ENCODE measurements at places on chromosomes 12 and 14. TPM values are rescaled to one million over a fixed set of nuclear protein-coding genes. Genes with fewer than 3 reads are reported as not detected.

Gene LHX5
- total RNA-seq: 0.47 TPM

DNA sequence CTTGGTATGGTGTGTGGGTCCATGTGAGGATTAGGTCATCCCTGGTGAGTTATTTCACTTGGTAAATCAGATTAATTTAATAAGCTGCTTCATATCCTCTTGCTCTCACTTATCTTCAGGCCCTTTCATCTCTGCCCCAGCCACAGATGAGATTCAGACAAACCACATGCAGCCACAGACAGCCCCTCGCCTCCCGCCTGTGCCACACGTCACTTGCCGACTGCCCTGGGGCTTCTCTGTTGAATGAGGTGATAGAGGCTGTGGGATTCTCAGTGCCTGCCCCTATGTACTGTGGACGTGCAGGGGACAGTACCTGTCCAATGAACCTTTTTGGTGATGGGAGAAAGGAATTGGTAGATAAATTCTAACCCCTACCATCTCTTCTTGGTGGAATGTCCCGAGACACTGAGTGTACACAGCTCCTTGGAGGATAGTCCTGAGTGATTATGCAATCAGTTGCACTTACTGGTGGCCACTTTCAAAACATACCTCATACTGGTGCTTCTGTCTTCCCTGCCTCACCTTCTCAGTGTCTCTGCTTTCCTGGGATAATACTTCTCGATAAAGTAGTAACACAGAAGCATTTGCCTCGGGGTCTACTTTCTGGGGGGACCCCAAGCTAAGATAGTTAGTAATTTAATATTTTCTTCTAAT, 248.7 kb downstream of the TTC6 start:
- DNase-seq: no peak

GRCh38 chr12:101459642-101460346, 15.3 kb upstream of the SPIC start:
- no peak for DNase-seq

Gene RPL10L
- total RNA-seq: not detected

Gene FGF23
- 0.42 TPM for total RNA-seq

Gene STAC3
- total RNA-seq: 1.3 TPM

- no peak for DNase-seq
Measured at GRCh38 chr12:79624378-79624777, 66.4 kb downstream of the PAWR start.

DNA sequence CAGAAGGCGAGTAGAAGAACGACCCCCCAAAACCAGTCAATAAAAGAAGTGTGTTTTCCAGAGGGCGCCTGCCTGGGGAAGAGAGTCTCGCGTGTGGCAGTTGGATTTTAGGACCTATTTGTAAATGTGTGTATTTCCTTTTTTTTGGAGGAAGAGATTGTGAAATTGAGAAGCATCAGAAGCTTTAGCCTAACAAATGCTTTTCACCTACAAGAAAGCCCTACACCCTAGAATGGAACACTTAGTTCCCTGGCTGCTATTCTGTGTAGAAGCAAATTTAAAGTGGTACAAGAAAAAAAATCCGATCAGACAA, 1.3 kb downstream of the RCOR1 start:
- DNase-seq: no peak

- peak; percentile 78 for DNase-seq
Measured at GRCh38 chr12:130026608-130027176, 122.9 kb upstream of the TMEM132D start.

Gene DAO
- total RNA-seq: not detected

Gene RNASE7
- not detected for total RNA-seq

DNA sequence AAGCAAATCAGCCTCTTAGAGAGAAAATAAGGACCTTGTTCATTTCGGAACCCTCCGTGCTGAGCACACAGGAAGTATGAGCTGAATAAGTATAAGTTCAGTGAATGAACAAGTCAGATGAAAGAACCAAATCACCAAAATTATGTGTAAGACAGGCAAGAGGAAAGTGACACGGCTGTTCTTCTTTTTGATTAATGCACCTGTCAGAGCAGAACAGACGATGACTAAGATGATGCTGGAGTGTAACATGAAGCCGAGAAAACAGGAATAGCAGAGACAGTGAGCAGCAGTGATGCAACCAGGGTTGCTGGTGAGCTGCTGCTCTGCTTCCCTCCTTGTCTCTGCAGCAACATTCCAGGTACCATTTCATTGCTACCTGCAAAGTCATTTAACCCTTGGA, 861.1 kb downstream of the GALC start:
- no peak for DNase-seq

DNA sequence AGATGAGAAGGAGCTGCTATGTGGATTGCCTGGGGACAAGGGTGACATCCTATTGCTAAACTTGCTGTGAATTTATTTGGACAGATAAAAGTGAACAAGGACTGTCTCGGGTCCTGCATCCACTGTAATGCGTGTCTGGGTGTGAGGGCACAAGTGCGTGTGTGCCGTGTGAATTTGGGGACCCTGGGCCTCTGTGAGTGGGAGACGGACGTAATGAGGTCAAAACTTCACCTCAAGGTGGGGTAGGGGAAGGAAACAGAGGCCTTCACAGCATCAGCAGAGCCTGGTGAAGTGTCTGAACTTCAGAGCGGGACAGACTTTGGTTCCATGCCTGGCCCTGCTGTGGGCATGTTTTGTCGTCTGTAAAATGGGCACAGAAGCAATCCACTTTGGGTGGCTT, 14.8 kb downstream of the ASB2 start:
- no peak for DNase-seq

- DNase-seq: no peak
Measured at GRCh38 chr14:44620121-44621019, 113.3 kb upstream of the FSCB start.

- DNase-seq: no peak
Measured at GRCh38 chr12:131057722-131058515, 104.2 kb downstream of the ADGRD1 start.

DNA sequence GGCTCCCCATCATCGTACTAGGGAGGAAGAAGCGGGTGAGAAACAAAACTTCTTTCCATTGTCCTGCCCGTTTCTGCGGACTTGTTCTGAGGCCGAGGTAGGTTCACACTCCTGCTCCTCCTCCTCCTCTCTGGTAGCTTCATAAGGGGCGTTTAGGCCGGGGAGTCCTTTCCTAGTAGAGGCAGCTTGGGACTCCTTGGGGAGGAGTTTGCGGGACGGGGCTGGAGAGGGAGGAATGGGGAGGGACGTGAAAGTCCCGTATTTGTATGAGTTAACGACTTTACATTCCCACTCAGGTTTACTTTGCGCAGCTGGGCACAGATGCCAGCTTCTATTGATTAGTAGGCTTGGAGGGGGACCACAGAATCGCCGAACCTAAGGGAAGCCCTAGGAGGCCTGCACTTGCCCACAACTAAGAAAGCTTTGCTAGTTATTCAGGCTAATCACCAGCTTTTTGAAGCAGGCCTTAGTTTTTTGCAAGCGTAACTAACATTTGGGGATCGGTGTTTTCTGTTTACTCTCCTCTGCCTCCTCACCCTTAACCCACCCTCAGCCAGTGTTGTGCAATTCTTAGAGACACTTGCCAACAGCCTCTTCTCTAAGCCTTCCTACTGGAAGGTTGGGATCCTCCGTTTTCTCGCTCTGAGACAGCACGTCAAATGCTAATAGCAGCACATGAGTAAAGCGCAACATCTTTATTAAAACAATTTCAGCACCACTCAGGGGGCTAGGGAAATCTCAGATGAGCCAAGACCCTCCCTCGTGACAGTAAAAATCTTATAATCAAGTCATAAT, 499 bp downstream of the RNASE4 start:
- no peak for DNase-seq

- DNase-seq: no peak
Measured at GRCh38 chr12:65156366-65156841, 13.0 kb upstream of the LEMD3 start.

DNA sequence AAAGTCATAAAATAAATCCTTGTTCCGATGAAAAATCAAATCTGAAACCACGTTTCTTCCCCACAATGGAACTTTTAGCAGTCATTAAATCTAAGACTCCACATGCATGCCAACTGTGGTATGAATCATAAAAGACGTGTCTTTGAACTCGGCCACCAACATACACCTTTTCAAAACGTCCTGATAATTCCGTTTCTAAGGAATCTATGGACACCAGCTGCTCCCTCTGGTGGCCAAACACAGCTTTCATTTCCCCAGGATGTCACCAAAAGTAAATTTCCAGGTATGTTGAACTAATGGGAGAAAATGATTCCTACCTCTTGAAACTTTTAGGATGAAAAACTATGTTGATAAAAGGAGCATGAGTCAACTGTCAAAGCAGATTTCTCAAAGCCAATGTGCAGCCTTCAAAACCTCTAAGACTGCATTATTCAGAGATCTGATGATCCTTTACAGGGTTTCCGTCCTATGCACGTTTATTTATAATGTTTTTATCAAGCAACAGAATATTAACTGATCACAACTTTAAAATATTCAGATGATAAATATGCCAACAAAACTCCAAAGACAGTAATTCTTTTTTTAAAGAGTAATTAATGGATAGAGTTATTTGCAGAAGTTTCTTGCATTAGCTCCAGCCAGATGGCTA, 96.2 kb downstream of the CIT start:
- no peak for DNase-seq

DNA sequence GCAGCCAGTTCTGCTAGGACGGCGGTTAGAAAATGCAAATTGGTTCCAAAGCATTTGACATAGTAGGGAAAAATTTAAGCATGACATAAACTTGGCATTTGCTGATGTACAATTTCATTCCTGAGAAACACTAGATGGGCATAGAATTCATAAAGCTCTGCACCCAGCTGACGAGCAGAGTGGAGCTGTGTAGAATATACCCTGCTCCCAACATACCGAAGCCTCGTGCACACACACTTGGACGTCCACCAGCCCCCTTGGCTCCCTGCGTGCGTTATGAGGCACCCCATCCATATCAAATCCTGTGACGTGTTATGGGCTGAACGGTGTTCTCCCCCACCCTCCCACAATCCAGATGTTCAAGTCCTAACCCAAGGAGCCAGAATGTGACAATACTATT, 65.4 kb downstream of the CLMN start:
- no peak for DNase-seq

DNA sequence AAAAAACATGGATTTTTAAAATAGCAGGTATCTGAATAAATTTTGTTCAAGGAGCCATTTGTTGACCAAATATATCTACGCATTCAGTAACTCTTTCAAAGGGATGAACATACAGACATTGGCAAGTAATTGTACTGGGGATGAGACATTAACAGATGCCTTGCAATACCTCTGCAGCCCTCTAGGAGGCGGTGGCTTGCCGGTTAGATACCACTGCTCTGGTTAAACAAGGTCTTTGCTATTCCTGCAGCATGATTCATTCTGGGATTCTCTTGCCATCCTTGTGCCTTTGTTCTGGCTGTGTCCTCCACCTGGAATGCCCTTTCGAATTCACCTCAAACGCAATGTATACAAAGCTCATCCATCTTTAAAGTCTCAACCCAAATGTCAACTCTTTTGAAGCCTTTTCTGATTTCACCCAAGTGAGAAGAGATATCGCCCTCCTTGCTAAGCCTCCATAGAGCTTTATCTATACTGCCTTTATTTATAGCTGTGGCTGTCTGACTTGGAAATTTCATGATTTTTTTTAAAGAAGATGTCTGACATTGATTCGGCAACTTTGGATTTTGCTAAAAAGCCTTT, 131.0 kb upstream of the SRRM4 start:
- peak; percentile 84 for DNase-seq

DNA sequence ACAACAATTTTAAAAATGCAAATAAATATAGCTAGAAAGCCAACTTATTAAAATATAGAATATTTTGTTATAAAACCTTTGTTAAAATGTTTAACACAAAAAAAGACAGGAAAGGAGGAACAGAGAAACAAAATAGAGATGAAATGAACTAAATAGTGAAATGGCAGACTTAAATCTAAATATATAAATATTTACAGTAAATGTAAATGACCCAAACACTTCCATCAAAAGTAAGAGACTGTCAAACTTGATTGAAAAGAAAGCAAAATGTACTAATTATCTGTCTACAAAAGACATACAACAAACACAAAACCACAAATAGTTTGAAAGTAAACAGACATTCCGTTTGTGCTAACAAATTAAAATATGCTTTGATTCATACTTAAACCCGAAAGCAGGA, 41.7 kb downstream of the PLBD1 start:
- no peak for DNase-seq

DNA sequence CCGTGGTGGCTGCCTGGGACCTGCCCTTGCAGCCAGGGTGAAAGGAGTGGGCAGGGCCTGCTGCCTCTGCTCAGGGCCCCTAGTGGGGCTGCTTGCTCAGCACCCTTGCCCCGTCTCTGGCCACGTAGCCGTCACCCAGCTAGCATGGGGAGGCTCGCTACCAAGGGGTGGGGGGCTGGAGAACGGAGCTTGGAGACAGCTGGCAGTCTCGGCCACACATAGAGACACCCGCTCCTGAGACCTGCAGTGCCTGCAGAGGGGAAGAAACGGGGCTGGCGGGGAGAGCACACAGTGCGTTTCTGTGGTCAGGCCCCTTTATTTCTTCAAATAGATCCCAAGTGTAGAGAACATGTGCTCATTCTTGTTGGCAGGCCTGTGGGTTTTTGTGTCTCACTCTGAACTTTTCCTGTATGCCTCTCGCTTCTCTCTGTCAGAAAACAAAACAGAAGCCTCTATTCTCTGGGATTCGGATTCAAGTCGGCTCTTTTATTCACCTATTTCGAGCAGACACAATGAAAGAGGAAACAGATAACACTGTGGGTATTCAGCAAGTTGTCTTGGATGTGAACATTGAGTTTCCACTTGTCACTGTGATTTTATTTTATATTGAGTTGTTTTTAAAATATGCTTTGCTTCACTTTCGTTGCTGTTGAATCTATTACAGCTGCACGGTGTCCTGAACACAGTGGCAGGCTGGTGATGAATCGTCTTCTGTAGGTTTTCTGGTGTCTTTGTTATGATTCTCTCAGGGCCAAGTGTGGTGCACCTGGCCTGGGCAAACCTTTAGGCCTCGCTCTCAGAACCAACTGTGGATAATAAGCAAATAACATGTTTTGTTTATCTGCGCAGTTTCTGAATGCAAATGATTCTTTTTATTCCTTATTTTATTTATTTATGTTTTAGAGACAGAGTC, 26.5 kb downstream of the PACS2 start:
- no peak for DNase-seq

GRCh38 chr12:124752437-124753227, 111.0 kb downstream of the SCARB1 start:
- DNase-seq: no peak

Gene ESRRB
- 0.48 TPM for total RNA-seq

DNA sequence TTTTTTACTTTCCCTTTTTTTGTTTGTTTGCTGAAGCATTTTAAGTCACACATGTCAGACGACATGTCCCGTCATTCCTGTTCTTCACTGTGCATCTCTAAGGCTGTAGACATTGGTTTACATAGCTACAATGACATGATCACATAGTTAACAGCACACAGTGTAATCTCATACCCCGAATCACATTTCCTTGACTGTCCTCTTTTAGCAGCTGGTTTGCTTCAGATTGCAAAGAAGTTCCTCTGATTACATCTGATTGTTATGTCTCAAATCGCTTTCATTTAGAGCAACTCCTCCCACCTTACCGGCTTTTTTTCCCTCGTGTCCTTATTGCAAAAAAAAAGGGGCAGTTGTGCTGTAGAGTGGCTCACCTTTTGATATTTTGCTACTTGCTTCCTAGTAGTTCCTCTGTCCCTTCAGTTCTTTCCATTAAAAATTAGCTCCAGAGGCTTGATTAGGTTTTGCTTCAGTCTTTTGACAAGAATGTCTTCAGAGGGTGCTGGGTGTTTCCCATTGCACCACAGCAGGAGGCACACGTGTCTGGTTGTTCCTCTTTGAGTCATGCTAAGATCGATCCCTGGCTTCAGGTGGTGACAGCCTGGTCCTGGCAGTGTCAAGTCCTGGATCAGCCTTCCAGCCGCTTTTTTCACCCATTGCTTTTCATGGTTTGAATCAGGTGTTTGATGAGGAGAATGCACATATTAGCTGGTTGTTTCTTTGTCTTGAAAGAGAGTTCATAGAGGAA, 35.0 kb downstream of the ZNF664 start:
- no peak for DNase-seq

All from H1 (cell line).